CD4-positive, alpha-beta T cell treated with Interleukin-6 for 4 hours (primary cell): ENCODE measurements at places on chromosomes 2 and 18.
A peak's percentile ranks its signal among the peaks of the same experiment; 100 is the strongest.

DNA sequence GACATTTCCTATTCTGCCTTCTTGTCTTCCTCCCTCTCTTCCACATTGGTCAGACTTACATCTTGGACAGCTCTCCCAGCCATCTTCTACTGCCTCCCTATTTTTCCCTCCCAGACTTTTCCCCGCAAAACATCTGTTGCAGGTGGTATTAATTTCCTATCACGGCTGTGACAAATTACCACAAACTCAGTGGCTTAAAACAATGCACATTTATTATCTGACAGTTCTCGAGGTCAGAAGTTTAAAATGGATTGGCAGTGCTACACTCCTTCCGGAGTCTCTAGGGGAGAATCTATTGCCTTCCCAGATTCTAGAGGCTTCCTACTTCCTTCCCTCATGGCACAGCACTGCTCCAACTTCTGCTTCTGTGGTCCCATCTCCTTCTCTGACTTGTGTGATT, 33.3 kb downstream of the STRADB start:
- DNase-seq, result no peak

- no peak for DNase-seq
These were observed 57.3 kb upstream of the EML6 start for GRCh38 chr2:54666131-54666633.

GRCh38 chr2:2085533-2085932, 245.5 kb downstream of the MYT1L start:
- no peak for DNase-seq

- no peak for DNase-seq
These were observed 48.0 kb downstream of the RAB12 start for GRCh38 chr18:8657050-8657820.

DNA sequence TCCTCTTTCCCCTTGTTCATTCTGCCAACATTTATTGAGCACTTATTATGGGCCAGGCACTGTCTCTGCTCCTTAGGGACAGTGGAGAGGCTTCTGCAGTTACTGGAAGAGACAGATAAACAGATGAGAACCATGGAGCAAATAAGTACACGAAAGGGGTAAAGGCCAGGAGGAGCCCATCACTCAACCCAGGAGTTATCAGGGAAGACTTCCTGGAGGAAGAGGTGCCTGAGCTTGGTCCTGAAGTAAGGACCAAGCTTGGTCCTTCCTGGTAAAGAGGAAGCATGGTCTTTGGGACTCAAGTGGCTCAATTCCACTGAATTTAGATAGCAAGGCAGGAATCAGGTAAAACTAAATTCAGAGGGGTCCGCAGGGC, 1.7 kb downstream of the ACTG2 start:
- no peak for DNase-seq

DNA sequence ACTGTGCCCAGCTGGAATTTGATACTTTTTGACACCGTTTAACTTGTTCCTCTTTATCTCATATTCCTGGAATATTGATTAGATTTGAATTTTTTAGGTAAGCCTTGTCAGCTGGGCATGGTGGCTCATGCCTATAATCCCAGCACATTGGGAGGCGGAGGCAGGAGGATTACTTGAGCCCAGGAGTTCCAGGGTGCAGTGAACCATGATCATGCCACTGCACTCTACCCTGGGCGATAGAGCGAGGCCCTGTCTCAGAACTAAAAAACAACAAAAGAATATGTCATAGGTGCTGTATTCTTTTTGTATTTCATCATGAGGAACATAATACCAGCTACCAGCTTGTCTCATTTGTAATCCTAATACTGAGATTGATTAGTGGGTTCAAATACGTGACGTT, 90.3 kb downstream of the ZNF532 start:
- DNase-seq, result no peak

DNA sequence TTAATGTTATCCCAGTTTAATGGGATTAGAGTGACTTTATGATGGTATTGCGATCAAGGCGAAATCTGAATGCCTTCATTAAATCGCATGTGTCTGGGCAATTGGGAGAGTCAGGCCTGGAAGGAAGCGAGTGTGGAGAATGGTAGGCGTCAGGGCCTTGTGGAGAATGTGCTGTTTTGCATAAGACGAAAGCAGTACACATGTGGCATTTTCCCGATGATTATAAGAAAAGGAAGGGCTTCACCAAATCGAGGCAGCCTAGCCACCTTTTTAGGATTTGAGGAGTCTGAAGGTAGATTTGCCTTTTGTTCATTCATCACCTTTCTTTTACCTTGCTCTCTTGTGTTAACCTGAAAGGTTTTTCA, 1.0 kb downstream of the ZNF532 start:
- DNase-seq, result no peak

- no peak for DNase-seq
These were observed 46.7 kb downstream of the KIDINS220 start for GRCh38 chr2:8790739-8791162.

- DNase-seq, result no peak
These were observed 7.7 kb downstream of the KCNF1 start for GRCh38 chr2:10919410-10919770.

DNA sequence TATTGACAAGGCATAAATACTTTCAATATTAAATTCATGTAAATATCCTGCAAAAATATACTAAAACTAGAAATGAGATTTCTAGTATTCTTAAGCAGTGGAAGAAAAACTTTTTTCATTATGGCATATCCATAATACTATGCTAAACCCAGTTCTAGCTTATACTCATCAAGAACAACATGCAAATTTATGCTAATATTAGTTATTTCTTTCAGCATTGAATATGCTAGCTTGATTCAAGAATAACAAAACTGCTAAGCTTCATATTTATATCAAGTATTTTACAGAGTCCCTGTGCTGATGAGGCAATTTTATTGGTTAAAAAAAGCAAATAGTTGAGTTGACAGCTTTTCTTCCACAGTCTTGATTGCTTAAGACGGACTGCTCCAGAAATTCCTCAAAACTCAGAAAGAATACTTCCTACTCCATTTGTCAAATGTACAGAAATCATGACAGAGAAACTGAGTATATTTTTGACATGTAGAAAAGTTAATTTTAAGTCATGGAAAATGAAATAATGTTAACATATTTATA, 105.0 kb downstream of the PIGN start:
- no peak for DNase-seq

GRCh38 chr2:67510745-67511144, 113.6 kb downstream of the ETAA1 start:
- no peak for DNase-seq

GRCh38 chr18:63339920-63340484, 20.4 kb upstream of the BCL2 start:
- DNase-seq, result peak; percentile 67

DNA sequence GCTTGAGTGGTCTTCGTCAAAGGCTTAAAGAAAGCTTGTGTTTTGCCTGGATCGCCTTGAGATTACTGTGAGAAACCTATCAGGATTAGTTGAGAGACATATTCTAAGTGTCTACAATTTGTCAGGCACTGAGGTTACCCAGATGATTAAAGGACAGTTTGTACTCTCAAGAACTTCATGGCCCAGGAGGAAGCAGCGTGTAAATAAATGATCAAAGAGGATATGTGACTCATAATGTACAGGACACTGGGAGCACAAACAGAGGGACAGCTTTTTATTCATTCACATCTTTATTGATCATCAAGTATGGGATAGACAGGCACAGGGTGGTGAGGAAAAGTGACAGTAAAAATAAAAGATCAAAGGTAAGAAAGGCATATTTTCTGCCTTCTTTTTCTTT, 152.6 kb upstream of the FSHR start:
- DNase-seq, result no peak

GRCh38 chr2:35410431-35411061, 945.0 kb upstream of the CRIM1 start:
- DNase-seq, result peak; percentile 30

- no peak for DNase-seq
These were observed 8.1 kb downstream of the GMCL1 start for GRCh38 chr2:69837533-69837932.

DNA sequence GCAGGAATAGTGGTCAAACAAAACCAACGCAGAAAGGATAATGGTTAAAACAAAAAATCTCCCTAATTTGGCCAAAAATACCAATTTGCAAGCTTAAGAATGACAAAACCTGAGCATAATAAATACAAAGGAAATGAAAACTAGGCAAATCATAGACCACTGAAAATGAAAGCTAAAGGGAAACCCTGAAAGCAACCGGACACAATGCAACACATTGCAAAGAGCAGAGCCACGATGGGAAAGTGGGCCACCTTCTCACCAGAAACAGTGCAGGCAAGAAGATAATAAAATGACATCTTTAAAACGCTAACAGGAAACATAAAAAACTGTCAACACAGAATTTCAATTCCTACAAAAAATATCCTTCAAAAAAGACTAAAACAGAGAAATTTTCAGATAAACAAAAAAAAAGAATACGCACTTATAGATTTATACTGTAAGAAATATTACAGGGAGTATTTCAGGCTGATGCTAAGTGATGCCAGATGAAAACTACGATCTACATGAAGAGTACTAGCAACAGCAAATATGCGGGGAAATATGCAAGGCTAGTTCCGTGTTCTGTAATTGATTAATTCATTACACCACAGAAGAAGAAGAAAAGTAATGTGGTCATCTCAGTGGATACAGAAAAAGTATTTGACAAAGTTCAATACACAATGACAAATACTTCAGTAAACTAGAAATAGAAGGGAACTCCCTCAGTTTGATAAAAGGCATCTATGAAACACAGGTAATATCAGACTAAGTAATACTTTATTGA, 239.5 kb downstream of the L3MBTL4 start:
- no peak for DNase-seq

DNA sequence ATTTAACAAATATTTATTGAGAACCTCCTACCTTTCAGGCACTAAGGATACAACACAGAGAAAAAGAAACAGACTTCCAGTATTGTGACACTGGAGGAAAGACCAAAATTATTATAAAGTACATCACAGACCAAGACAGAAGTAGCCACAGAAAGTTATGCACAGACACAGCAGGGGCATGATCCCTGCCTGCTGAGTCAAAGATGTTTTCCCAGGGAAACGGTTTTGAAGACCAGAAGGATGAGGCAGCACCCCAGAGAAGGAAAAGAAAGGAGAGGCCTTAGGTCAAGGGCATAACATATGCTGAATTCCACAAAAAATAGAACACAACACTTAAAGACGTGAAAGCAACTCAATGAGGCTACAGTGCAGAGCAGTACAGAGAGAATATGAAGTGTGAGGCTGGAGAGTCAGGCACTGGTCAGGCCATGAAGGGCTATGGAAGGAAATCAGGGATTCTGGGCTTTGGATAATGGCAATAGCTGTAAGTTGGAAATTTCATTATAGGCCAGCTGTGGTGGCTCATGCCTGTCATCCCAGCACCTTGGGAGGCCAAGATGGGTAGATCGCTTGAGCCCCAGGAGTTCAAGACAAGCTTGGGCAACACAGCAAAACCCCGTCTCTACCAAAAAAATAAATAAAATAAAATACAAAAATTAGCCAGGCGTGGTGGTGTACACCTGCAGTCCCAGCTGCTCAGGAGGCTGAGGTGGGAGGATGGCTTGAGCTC, 8.2 kb downstream of the ADAM17 start:
- DNase-seq, result no peak

DNA sequence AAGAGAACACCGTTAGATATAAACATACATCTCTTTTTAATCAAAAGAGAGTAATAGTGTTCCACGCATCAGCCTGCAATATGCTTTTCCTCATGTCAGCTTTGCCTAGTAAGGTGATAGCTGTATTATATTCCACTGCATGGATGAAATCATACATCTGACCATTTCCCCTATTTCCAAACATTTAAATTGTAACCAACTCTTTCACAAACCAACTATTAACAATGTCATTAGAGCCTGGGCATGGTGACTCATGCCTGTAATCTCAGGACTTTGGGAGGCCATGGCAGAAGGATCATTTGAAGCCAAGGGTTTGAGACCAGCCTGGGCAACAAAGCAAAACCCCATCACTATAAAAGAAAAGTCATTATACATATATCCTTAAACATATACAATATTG, 284.8 kb downstream of the BCL11A start:
- DNase-seq, result no peak

GRCh38 chr2:109164311-109164710, 35.3 kb downstream of the SH3RF3 start:
- DNase-seq, result no peak

DNA sequence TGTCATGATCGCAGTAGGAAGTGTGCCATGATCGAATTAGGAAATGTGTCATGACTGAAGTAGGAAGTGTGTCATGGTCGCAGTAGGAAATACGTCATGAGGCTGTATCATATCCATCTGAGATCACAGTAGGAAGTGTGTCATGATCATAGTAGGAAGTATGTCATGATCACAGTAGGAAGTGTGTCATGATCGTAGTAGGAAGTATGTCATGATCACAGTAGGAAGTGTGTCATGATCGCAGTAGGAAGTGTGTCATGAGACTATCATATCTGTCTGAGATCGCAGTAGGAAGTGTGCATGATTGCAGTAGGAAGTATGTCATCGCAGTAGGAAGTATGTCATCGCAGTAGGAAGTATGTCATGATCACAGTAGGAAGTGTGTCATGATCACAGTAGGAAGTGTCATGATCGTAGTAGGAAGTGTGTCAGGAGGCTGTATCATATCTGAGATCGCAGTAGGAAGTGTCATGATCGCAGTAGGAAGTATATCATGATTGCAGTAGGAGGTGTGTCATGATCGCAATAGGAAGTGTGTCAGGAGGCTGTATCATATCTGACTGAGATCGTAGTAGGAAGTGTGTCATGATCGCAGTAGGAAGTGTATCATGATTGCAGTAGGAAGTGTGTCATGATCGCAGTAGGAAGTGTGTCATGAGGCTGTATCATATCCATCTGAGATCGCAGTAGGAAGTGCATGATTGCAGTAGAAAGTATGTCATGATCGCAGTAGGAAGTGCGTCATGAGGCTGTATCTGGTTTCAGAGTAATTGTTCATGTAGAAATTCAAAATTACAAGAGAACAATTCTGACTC, 56.4 kb upstream of the NFATC1 start:
- no peak for DNase-seq

GRCh38 chr2:39411181-39411944, 25.7 kb downstream of the MAP4K3 start:
- DNase-seq, result no peak

- no peak for DNase-seq
These were observed 47.8 kb downstream of the SLC4A3 start for GRCh38 chr2:219675221-219675620.

GRCh38 chr2:157185476-157186227, 71.9 kb upstream of the GALNT5 start:
- no peak for DNase-seq

DNA sequence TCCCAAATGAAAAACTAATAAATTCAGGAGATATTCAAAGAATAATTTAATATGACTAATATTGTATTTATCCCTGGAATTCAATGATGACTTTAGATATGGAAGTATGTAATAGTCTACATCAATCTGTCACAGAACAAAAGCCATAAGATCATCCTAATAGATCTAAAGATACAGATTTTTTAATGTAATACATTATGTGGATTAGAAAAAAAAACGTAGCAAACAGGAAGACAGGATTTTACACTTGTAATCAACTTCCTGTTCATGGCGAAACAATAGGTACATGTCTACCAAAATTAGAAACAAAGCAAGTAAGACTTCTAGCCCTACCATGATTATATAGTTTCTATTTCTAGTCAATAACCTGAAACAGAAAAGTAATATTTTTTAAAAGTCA, 192.2 kb downstream of the TTC32 start:
- no peak for DNase-seq
